Fibroblast of mammary gland (primary cell): ENCODE measurements at places on chromosomes 12 and 14.

DNA sequence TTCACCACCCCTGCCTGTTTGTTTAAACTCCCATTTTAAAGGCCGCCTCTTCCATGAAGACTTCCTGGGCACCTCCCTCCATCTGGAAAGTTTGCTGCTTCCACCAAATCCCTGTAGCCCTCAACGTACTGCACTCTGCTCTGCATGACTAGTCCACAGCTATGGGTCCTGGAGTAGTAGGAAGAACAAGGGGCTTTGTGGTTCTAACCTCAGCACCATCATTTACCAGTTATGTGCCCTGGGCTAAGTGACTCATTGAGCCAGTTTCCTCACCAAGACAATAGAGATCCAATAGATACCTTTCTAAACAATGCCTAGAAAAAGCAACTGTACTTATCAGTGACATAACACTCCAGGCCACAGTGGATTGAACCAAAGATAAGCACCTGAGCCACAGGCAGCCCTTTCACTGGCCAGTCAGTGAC lies 8.5 kb upstream of the LTBP2 start:
- peak; percentile 97 for DNase-seq

DNA sequence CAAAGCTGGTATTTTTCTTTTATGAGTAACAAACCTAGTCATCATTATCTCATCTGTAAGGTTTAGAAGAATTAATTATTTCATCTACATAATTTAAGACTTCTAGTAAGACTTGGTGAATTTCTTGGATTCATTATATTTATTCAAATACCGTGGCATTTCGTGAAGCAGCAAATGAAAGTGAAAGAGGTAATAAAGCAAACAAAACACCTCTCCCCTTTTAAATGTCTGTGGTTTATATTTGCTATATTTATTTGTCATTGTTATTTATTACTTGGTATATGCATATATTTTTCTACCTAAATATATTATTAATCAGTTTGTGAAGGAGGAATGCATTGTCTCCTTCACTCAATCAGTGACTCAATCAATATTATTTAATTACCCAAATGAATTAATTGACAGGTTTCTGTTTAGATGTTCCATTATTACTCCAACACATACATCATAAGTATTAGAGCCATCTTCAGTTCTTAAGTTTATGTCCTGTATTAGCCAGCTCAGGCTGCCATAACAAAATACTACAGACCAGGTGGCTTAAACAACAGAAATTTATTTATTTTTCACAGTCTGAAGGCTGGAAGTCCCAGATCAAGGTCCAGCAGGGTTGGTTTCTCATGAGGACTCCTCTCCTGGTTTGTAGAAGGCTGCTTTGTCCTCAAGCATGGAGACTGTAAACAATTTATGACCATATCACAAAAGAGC lies 6.6 kb downstream of the CFAP54 start:
- DNase-seq = no peak

DNA sequence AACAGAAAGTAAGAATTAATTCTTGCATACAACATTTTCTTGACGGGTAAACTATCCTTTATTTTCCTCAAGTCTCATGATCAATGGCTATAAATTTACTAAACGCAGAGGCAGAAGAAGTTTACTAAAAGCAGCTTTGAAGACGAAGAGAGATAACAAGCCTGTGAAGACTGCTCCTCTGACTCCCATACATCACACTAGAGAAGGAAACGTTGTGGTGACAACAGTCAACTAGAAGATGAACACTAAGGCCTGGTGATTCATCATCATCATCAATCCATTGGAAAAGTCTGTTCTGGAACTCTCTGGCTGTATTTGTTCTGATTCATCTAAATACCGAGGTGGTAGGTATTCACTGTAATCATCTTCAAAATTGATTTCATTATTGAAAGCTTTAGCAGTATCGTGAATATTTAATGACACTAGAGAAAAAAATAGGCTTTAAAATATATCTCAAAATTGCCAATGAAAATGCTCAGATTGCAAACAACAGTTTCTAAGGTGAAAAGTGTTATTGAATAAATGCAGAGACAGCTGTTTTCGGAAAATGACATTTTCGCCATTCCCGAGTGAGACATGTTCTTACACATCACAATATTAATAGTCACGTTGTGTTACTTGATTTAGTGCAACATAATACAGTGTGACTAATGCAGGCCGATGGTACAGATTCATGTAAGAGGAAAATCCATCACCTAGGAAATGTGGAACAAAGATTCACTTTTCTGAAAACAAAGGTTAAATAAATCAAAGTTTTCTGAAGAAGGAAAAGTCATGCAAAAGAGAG lies 260.5 kb downstream of the C12orf50 start:
- DNase-seq = no peak

GRCh38 chr12:89117448-89118034 lies 234.8 kb downstream of the DUSP6 start:
- DNase-seq = no peak

- no peak for DNase-seq
Observed at GRCh38 chr12:47717046-47717442, 8.2 kb downstream of the ENDOU start.

DNA sequence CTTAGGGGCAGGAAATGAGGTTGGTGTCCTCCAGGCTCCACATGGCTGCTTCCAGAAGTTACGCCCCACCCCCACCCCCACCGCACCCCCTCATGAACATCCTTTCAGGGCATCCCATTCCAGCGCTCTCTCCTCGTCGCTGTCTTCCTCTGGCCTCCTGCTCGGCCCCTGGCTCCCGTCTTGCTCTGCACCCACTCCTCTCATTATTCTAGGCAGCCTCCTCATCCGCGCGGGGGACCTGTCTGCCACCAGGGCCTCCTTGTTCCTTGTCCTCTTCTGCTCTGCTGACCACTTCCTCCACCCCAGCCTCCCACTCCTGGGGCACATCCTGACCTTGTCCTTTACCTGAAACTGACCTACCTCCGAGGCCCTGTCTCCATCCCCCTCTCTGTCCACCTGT lies 29.8 kb upstream of the PLEKHG6 start:
- no peak for DNase-seq

DNA sequence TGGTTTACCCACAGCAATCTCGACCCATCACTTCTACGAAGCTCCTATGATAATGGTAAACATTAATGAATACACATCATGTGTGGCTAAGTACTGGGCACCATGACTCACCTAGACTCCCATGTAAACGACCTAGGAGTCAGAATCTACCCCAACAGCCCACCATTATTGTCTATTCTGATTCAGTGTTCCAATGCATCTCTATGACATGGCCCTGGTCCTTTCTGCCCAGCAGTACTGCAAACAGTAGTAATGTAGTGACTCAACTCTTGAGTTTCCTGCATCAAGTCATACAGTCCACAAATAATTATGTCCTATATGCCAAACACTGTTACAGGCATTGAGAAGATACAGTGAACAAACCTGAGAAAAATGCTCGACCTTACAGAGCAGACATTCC lies 14.6 kb downstream of the GTF2A1 start:
- DNase-seq = peak; percentile 21

- DNase-seq = no peak
Observed at GRCh38 chr12:129257524-129257923, 404.2 kb downstream of the GLT1D1 start.

GRCh38 chr12:111057701-111058425 lies 137.5 kb upstream of the MYL2 start:
- no peak for DNase-seq

DNA sequence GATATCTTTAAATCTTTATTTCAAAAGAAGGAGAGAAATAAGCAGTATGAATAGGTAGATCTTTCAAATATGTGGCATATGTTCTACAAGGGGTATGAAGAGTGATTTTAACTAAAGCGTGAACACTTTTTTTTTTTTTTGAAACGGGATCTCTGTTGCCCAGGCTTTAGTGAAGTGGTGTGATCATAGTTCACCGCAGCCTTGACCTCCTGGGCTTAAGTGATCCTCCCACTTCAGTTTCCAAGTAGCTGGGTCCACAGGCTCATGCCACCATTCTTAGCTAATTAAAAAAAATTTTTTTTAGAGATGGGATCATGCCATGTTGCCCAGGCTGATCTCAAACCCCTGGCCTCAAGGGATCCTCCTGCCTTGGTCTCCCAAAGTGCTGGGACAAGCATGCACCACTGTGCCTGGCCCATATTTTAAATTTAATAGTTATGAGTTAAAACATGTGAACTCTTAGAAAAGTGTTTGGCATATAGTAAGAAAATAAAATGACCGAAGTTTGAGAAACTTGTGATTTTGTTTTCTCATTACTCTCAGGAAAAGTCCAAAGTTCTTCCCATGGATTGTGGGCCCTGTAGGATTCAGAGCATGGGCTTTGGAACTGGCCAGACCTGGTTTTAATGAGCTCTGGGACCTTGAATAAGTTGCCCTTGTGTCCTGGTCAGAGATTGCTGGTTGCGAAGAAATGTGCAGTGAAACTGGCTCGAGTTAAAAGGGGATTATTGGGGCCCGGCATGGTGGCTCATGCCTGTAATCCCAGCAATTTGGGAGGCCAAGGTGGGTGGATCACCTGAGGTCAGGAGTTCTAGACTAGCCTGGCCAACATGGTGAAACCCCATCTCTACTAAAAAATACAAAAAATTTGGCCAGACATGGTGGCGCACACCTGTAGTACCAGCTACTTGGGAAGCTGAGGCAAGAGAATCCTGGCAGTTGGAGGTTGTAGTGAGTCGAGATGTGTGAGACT lies 27.0 kb downstream of the SLC17A8 start:
- DNase-seq = no peak

- peak; percentile 6 for DNase-seq
Observed at GRCh38 chr12:125773033-125773640, 707.9 kb downstream of the AACS start.

DNA sequence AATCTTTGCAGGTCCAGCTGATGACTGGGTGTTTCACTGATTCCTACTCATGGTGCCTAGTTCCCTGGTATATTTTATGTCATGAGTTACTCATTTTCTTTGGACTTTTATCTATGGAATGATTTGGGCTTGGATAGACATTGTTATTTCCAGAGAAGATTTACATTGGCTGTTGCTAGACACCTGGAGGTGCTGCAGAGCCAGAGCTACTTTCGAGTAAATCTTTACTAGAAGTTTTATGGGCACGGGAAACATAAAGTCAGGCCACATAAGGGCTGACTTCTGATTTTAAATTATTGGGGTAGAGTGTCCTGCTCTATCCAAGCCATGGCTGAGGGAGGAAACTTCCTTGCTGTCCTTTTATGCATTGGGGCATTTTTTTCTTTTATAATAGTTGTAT lies 175.9 kb upstream of the ABCD2 start:
- DNase-seq = no peak

GRCh38 chr12:20024194-20024593 lies 344.1 kb upstream of the PDE3A start:
- DNase-seq = peak; percentile 74

GRCh38 chr12:111249018-111249370 lies 119.9 kb downstream of the PHETA1 start:
- DNase-seq = peak; percentile 52

- no peak for DNase-seq
Observed at GRCh38 chr14:83706231-83706954, 1823.6 kb upstream of the FLRT2 start.

- DNase-seq = no peak
Observed at GRCh38 chr14:89720741-89721729, 233.5 kb downstream of the EFCAB11 start.

- peak; percentile 99 for DNase-seq
Observed at GRCh38 chr14:55103005-55103640, 25.9 kb upstream of the LGALS3 start.

DNA sequence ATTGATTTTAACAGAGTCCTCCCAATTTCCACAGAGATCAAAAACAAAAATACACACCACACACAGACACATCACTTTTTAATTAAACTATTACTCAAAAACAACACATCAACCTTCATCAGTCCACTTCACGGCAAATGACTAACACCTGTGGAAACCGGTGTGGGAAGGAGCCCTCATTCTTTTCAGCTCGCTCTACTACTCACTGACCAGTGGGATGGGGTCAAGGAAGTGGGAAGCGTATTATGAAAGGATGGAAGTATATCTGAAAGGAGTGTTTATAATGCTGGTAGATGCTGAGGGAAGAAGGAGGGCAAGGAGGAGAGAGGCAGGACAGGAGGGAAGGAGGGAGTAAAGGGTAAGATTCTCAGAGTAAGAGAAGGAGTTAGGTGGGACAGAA lies 156.5 kb downstream of the EPS8 start:
- peak; percentile 72 for DNase-seq

DNA sequence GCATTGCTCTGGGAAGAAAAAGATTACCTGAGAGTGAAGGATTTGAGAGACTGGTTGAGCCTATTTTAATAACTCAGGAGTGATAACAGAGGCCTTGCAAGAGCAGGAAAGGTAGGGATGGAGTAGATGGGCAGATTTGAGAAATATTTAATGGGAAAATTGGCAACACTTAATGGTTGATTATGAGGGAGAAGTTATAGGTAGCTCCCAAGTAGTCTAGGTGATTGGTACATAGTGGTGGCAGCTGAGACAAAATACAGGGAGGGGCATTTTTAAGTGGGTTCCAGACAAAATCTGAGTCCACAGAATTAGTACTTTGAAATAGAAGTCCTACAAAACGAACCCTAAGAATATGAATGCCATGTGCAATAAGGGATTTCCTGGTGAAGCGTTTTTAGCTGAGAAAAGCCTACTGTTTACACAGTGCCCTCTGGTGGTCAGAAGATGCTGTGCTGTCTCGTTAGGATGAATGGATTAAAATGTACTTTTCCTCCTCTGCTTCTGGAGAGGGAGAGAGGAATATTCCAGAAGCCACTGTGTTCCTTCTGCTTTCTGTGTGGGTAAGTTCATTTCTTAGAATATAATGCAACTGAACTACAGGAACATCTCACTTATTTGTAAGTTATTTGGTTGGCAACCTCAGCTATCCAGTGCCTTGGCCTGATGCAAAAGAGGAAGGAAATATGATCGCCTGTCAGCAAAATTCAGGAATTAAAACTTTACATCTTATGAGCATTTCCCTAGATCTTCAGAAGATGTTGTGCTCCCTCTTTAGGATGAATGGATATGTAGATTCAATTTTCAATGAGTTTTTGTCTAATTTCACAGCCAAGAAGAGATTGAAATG lies 6.5 kb downstream of the ZBTB1 start:
- peak; percentile 76 for DNase-seq
